ENCODE measurements at places on chromosomes 1 and 21.

- DNase-seq, result peak; percentile 61
Observed at GRCh38 chr1:7265771-7266371, 480.6 kb downstream of the CAMTA1 start.

DNA sequence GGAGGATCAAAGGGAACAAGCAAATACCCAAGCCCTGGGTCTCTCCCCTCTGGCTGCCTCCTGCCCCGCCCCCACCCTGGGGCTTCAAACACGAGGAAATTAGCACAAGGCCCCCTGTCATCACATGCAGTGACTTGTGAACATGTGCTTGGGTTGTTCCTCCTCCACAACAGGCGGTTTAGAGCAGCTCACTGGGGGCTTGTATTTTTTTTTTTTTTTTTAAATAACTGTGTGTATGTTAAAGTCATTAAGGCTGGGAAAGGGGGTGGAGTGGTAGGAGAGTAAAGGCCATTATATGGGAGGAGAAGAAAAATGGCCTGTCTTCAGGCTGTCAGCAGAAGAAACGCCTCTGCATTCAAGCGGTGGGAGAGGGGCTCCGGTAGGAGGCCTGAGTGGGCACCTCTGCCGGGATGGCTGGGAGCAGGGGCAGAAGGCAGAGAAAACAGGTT is 64.2 kb downstream of the PLXNA2 start:
- no peak for DNase-seq

- no peak for DNase-seq
Observed at GRCh38 chr1:214440219-214440965, 111.0 kb downstream of the PTPN14 start.

DNA sequence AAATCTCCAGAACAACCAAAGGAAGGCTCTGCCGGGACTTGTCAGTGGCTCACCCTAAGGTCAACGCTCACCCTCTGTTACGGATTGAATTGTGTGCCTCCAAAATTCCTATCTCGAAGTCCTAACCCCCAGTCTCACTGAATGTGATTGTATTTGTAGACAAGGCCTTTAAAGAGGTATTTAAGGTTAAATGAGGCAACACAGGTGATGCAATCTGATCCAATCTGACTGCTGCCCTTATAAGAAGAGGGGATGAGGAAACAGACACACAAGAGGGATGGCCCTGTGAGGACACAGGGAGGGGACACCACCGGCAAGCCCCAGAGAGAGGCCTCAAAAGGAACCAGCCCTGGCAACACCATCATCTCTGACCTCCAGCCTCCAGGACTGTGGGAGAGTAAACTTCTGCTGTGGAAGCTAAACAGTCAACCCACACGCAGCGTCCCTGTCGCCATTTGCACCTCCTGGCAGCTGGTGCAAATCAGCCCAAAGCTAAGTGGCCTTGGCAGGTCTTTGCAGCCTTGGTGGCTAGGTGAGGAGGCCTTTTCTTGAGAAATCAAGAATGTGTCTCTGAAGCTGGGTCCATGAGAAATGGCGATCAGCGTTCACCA is 24.2 kb downstream of the UBASH3A start:
- DNase-seq, result no peak

DNA sequence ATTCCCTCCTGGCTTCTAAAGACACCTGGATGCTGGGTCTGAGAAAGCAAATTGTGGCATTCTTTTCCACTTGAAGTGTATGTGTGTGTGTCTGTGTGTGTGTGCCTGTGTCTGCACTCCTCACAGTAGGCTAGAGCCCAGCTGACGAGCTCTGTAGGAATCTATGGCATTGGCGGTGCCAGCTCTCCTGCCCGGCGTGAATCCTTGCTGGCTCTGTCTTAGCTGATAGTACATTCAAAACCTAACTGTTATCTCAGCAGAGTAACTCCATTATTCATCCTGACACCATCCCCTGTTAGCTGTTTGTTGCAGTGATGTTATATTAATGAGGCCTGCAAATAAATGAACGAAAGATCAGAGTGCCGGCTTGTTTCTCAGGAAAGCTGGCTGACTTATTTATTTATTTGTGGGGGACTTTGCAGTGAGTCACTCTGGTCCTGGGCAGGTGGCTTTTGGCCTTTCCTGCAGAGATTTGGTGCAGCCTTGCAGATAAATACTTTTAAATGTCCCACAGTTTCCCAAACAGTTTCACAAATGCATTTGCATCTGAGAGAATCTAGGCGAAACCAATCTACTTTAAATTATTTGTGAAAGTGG is 160.6 kb upstream of the CD34 start:
- no peak for DNase-seq

DNA sequence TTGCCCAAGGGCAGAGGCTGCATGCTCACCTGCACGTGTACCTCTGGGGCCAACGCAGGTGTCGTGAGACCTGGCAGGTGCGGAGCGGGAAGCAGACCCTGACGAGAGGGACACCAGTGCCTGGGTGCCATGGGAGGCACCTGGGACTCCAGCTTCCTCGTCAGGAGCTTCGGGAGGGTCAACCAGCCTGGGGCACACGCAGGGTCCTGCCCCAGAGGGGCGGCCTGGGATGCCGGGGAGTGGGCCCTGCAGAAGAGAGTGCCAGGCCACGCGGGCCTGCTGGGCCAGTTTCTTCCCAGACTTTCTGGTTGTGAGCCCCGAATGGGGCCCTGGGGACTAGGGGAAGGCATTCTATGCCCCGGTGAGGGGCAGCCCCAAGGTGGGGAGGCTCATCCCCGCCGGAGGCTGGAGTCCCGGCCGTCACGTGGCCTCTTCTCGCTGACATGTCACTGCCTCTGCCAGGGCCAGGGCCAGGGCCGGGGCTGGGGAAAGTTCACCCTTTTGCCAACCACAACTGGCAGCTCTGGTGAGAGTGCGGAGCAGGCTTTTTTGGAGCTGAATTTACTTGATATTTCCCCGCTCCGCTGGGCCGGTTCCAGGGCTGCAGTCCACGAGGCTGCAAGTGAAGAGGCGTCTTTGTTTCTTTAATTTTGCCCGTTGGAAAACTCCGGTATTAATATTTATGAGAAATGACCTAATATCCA is 38.5 kb upstream of the ACTRT2 start:
- DNase-seq, result no peak

- no peak for DNase-seq
Observed at GRCh38 chr1:100869996-100870395, 24.6 kb downstream of the EXTL2 start.

DNA sequence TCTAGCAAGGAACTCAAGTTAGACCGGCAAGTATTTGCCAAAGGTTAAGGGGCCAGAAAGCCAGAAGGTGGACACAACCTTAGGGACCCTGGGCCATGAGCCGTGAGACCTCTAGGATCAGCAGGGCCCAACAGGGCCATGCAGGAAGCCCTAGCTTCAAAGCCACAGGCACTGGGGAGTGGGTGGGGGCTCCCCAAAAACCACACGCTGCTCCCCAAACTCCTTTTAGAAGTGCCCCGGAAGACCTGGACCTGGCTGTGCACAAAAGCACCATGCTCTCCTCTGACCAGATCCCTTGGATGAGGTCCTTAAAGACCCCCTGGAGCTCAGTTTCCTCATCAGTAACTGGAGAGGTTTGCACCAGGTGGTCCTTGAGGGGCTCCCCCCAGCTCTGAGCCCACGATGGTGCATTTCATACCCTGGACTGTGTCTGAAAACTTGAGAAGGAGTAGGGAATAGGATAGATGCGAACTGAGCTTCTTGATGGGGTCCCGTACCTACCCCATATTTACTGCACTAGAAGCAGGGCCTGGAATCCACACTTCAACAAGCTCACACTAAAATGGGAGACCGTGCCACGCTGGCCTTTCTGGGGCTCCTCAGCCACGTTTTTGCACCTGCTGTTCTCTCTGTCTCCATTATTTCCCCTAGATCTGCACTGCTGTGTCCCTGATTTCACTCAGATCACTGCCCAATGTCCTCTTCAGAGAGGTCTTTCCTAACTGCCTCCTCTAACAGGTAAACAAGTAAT is 40.6 kb upstream of the LBR start:
- no peak for DNase-seq

DNA sequence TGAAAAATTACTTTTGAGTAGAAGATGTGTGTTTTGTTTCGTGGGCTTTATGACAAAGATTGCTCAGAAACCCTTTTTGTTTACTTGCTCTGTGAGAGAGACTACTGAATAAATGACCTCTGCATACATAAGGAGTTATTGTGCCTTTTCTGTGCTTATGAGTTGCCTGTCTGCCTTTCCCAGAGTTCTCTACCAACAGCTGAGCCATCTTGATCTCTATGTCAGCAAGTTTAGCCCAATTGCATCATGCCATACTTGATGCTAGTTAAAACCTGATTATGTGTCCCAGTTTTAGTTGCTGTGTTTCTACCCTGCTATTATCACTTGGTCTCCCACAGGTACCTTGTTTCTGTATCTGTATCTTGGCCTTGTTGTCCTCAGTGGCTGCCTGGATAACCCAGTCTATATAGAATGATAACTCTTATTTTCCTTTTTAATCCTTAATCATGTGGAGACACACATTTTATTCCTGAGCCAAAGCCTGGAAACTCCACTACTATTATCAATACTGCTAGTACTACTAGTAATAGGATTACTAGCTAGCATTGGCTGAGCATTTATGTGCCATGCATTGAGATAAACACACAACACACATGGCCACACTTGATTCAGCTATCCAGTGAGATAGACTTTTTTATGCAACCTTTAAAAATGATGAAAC is 28.7 kb upstream of the GNG12 start:
- no peak for DNase-seq

DNA sequence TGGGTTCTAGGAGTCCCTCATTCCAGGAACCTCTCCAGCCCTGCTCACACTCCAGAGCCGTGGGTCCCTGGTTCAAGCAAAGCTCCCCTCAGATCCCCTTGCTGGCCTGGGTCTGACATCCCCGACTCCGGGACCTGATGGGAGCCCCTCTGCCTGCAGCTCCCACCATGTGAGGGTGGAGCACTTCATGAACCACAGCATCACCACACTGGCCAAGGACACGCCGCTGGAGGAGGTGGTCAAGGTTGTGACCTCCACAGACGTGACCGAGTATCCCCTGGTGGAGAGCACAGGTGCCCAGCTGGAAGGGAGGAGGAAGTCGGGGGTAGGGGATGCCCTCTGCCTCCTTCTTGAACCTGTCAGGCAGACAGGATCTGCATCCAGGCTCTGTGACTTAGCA is 9.7 kb downstream of the CLCNKA start:
- no peak for DNase-seq

DNA sequence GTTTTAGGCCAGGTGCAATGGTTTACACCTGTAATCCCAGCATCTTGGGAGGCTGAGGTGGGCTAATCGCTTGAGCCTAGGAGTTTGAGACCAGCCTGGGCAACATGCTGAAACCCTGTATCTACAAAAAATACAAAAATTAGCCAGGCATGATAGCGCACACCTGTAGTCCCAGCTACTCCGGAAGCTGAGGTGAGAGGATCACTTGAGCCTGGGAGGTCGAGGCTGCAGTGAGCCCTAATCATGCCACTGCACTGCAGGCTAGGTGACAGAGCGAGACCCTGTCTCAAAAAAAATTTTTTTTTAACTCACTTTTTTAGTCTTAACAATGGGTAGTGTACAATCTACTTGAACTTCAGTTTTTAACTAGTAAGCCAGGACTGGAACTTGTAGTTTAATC is 137.5 kb downstream of the HS2ST1 start:
- DNase-seq, result no peak

DNA sequence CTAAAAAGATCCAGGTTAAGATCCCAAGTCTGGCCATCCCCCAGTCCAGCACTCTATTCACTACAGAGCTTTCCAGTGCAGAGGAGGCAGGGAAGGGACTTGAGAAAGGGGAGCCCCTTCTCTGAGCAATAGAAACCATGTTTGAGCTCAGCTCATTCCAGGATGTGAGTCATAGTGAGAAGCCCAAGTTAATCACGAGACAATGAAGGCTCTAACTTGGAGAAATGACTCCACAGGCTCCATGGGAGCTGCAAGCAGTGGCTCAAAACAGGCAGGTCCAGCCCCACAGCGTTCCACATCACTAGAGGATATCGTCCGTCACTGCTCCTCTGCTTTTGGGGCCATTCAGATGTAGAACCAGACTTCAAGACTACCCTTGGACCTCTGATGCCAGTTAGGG is 59.1 kb downstream of the CAMK2N1 start:
- no peak for DNase-seq

- no peak for DNase-seq
Observed at GRCh38 chr1:212557739-212558692, 50.5 kb upstream of the ATF3 start.

DNA sequence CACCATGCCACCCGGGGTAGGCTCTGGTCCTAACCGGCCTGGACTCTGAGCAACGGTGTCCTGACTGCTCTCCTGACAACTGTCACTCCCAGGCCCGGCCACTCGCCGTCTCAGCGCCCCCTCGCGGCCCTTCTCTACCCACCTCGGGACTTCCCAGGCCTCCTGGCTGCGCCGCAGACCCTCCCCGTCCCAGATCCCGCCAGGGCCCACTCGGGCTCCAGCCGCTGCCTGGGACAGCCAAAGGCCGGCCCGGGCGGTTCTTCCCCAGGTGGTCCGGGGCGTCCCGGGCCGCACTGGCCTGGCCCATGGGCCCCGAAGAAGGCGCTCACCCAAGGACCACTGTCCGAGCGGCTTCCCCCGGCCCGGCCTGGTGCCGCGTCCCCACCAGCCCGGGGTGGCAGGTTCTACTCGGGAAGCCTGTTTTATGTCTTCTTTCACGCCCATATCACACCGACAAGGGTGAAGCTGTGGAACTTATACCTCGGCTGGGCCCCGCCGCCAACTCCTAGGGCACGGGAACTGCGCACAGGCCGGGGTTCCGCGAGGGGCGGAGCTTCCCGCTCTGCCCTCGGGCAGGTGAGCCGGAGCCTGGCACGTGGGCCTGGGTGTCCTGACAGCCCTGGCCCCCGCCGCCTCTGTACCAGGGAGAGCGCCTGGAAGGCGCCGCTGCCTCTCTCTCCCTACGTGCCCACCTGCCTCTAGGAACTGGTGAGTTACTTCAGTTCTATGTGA is 138.3 kb downstream of the TTLL7 start:
- no peak for DNase-seq

DNA sequence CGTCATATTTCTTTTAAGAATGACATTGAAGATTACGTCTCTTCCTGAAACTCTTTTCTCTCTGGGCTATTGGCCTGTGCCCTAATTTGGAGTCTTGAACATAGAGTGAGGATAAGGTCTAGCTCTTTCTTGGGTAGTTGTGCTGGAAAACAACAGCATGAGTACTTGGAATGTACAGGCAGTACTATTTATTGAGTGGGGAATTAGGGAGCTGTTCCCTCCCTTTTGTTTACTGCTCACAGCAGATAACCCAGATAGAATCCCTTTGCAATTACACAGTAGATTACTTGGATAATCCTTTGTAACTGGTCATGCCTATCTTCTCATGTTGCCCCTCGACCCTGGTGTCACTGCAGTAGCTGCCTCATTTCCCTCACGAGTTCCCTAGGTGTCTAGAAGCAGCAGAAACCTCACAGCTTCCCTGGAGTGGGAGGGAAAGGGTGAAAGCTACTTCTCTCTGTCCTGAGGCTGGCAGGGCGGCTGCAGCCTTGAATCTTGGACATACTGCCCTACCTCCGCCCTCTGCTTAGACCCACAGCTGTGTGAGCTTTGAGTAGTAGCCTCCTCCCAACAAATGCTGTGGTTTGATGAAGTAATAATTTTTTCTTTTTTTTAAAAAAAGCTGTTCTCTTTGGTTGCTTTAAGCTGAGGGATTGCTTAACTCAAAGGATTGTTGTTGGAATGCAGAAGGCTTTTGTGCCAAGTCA is 70.6 kb downstream of the FGGY start:
- DNase-seq, result no peak
